CD4-positive, alpha-beta T cell treated with Interleukin-17A for 4 hours (primary cell): ENCODE measurements at places on chromosomes 11 and 22.

- DNase-seq: no peak
Observed at GRCh38 chr11:87368858-87369480, 331.2 kb downstream of the TMEM135 start.

DNA sequence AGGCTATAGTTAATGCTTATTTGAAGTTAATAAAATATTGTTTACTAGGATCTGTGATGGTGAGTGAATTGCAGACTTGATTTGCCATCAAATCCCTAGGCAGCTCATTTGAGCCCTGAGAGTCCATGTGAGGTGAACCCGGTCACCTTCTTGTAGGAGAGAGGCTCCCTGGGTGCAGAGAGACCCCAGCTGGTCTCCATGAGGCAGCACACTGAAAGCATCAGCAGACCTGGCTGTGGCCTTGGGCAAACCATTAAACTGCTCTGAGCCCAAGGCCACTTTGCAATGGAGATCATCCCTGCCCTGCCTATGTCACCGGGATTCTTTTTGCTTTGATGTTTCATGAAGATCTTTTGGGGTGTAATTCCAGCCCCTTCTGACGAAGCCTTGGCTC lies 125.2 kb downstream of the MICAL2 start:
- no peak for DNase-seq

DNA sequence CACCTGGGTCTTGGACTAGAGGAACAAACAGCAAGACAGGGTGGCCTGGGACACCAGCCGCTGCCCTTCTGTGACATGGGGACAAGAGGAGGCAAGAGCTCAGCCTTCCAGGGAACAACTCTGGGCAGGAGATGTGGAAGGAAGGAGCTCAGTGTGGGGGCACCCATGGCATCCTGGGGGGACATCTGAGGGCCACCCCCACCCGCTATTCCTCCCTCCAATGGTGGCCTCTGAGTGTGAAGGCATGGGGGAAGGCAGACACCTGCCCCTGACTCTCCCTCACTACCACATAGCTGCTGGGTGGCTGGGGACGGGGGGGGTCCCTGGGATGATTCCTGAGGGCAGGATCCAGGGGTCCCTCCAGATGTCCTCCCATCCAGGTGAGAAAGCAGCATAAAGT lies 4.5 kb downstream of the APOBEC3B start:
- DNase-seq: no peak

DNA sequence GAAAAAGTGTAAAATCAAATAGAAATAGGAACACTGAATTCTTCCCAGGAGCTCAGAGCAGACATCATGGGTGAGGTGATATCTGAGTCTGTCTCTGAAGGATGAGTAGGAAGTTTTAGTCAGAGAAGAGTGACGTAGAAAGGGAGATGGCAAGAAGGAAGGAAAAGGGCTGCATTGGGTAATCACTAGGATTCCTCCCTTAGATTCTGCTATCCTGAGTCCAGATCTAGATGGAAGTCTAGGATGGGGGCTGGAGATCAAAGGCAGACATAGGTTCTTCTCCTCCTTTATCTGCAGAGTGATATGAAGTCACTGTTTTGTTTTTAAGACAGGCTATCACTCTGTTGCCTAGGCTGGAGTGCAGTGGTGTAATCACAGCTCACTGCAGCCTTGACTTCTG lies 30.4 kb downstream of the POU2F3 start:
- no peak for DNase-seq

DNA sequence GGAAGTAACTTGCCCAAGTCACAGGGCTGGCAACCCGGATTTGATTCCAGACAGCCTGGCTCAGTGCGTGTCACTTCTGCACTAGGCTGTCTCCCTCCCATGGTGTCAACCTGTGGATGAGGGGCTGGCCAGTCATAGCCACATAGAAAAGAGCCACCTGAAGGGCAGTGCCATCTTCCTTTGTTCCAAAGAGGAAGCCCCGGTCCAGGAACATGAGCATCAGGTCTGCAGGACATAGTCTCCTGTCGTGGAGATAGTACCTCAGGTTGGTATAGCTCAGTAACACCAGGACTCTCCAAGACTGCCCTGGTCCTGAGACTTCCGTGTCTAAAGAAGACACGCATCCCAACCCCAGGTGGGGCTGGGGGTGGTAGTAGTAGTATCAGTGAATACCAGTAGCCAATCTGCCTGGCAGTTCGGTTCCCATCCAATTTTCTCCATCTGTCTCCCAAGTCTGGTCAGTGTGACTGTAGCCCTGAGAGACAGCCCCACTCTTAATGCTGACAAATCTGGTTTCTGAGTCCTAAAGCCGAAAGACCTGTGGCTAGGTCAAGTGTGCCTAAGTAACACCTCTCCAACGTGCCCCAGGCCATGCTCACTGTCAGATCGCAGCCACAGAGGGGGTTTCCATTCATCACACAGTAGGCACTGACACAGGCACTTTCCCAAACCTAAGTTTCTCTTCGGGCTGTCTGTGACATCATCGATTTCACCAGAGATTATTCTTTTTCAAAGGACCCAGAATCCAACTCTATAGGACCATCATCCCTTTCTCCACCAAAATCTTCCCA lies 33.1 kb downstream of the C11orf58 start:
- DNase-seq: no peak

DNA sequence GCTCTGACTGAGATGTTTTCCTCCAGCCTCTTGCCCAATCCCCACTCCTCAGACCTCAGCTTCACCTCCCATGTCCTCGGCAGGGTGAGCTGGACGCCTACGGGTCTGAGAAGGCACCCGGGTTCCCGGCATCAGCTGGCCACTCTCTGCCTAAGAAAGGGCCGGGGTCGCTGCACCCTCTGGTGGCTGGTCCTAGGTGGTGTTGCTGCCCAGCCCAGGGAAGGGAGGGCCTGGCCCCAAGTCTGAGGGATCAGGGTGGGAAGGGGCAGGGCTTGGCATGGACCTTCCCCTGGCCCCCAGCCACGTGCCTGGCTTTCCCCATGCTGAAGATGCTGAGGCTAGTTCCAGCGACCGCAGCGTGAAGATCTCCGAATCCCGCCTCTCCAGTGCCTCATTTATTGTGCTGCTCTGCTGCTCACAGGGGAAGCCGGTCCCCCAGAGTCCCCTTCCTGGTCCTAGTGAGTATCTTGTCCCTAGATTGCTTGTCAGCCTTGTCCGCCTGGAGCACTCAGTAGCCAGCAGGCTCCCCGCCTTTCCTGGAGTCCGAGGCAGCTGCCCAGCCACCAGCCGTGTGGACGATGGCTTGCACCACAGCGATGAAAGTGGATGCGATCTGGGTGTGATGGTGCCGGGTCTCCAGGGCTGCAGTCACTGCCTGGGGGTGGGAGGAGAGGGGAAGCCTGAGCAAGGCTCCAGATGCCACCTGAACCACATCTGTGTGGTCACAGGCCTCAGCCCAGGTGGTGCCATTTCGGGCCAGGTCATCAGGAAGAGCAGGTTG lies 2.9 kb upstream of the GGT5 start:
- peak; percentile 63 for DNase-seq

GRCh38 chr11:63478896-63479295 lies 12.1 kb downstream of the PLAAT5 start:
- DNase-seq: peak; percentile 67

DNA sequence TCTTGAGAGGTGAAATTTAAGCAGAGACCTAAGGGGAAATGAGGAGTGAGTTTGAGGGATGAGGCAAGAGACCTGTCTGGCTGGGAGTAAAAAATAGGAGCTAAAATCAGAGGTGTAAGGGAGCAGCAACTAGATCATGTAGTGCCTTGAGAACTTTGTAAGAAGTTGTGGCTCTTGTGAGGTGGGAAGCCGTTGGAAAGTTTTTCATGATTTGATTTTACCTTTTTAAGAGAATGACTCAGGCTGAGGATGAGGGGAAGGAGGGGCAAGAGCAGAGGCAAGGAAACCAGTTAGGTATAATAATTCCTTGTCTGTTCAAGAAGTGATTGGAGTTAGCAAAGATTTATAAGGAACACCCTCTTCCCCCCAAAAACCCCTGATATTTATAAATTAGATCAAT lies 25.8 kb downstream of the QSER1 start:
- no peak for DNase-seq

GRCh38 chr11:96159968-96160367 lies 183.0 kb downstream of the MAML2 start:
- no peak for DNase-seq

DNA sequence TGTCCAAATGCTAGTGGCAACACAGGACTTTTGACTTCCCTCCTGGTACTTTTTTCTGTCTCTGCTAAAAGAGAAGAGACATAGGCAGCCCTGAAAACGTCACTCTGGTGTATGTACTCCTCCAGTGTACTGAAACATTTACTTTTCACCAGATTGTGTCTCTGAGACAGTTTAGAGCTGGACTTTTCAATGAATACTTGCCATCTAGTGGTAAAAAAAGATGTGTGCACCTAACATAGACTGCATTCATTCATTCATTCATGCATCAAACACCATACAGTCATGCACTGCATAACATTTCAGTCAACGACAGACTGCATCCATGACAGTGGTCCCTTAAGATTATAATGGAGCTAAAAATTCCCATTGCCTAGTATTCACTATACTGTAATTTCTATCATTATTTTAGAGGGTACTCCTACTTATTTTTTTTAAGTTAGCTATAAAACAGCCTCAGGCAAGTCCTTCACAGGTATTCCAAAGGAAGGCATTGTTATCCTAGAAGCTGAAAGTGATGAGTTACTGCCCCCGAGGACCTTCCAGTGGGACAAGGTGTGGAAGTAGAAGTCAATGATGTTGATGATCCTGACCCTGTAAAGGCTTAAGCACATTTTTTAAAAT lies 186.2 kb downstream of the SPON1 start:
- DNase-seq: no peak

DNA sequence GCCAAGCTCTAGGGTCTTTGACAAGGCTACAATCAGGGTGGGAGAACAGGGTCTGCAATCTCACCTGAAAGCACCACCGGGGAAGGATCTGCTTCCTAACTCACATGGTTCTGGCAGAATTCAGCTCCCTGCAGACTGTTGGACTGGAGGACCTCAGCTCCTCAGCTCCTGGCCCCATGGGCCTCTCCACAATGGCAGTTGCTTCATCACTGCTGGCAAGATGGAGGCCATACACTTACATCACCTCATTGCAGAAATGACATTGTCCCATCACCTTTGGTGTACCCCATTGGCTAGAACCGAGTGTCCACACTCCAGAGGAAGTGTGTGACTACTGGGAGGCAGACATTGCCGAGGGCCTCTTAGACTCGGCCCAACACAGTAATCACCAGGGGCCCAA lies 20.9 kb upstream of the MPPED1 start:
- DNase-seq: no peak

DNA sequence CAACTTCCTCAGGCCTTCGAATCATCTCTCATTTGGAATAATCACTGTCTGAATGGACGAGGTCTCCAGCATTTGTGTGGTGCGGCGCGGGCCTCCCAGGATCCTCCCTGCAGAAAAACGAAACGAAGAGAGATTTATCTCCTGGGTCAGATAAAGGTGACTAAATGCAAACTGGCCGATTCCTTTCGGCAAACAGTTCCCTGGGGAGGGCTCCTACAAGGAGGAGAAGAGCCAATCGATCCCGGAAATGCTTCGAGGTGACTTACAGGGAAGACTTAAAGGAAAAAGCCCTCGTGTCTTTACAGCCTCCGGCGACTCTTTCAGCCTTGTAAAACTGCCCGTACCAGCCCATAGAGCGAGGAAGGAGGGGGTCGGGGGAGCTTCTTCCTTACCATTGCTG lies 126.5 kb downstream of the MIAT start:
- DNase-seq: no peak

GRCh38 chr22:21106000-21106399 lies 60.3 kb downstream of the LRRC74B start:
- no peak for DNase-seq

DNA sequence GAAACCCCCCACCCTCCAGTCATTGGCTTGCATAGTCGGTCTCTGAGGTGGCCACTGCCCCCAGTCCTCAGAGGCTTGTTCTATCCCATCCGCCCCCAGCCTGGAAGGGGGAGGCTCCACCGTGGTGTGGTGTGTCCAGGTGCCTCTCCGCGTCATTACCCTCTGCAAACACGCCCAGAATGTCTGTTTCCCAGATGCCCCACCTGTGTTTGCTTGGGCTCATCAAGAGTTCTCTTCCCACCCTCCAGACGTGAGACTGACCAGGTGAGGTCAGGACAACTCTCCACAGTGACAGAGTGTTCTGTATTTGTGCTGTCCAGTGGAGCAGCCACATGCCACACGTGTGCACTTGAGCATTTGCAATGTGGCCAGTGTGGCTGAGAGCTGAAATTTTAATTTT lies 24.9 kb downstream of the LRRC10B start:
- no peak for DNase-seq

GRCh38 chr11:10623797-10624761 lies 55.6 kb upstream of the LYVE1 start:
- no peak for DNase-seq

GRCh38 chr22:18152519-18152918 lies 2.5 kb downstream of the USP18 start:
- DNase-seq: peak; percentile 43

DNA sequence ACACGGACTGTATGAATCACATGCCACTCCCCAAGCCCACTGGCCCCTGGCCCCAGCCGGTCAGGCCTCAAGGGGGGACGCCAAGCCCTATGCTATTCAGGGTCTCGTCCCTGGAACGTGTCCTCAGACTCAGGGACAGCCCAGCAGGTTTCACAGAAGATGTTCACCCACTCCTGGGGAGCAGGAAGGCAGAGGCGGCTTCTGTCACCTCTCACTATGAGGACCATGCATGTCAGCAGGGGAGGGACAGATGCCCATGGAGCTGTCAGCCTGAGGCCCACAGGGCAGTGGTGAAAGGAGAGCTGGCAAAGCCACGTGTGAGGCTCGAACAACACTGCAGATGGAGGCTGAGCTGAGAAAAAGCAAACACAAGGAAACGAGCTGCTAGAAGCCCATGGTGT lies 192.0 kb downstream of the SHANK2 start:
- no peak for DNase-seq

DNA sequence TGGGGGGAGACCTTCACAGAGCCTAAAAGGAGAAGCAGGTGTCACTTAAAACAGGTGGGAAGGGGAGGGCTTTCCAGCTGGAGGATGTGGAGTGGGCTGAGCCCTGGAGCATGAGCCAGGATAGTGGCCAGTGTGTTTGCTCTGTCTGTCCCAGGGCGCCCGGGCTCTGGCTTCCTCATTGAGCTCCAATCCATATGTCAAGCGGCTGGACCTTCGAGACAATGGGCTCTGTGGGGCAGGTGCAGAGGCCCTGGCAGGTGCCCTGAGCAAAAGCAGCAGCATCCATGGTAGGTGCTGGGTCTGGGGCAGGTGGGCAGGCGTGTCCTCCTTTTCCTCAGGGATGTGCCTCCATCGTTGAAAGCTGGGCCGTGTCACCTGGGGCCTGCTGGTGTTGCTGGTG lies 2.0 kb downstream of the LRRC74B start:
- no peak for DNase-seq
